ENCODE measurements at places on chromosomes 4 and X. TPM values are rescaled to one million over a fixed set of nuclear protein-coding genes. Genes with fewer than 3 reads are reported as not detected.

The CNKSR2 gene
- total RNA-seq = 1.5 TPM

The PROM1 gene
- 5.3 TPM for total RNA-seq

The FRG2 gene
- not detected for total RNA-seq

The TCEAL4 gene
- 66.2 TPM for total RNA-seq

The HTRA3 gene
- 8.6 TPM for total RNA-seq

The LDB2 gene
- 17.7 TPM for total RNA-seq

GRCh38 chr4:101414496-101414895, 67.2 kb upstream of the PPP3CA start:
- DNase-seq = no peak

GRCh38 chr4:32824336-32824735, 2104.2 kb downstream of the PCDH7 start:
- DNase-seq = no peak

- no peak for DNase-seq
Measured at GRCh38 chr4:145740806-145741205, 60.9 kb downstream of the C4orf51 start.

GRCh38 chr4:6278801-6279197, 9.1 kb downstream of the WFS1 start:
- DNase-seq = no peak

DNA sequence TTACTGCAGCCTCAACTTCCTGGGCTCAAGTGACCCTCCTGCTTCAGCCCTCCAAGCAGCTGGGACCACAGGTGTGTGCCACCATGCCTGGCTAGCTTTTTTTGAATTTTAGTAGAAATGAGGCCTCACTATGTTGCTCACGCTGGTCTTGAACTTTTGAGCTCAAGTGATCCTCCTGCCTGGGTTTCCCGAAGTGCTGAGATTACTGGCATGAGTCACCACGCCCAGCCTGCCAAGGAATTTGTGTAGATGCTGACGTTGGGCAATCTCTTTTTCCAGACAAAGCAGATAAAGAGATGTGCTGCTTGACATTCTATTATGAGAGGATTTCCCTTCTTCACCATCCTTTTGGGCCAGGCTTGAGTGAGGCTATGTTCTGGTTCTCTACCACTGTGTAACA, 254.5 kb upstream of the RPS6KA3 start:
- DNase-seq = no peak

- DNase-seq = no peak
Measured at GRCh38 chr4:92339676-92340075, 35.9 kb downstream of the GRID2 start.

DNA sequence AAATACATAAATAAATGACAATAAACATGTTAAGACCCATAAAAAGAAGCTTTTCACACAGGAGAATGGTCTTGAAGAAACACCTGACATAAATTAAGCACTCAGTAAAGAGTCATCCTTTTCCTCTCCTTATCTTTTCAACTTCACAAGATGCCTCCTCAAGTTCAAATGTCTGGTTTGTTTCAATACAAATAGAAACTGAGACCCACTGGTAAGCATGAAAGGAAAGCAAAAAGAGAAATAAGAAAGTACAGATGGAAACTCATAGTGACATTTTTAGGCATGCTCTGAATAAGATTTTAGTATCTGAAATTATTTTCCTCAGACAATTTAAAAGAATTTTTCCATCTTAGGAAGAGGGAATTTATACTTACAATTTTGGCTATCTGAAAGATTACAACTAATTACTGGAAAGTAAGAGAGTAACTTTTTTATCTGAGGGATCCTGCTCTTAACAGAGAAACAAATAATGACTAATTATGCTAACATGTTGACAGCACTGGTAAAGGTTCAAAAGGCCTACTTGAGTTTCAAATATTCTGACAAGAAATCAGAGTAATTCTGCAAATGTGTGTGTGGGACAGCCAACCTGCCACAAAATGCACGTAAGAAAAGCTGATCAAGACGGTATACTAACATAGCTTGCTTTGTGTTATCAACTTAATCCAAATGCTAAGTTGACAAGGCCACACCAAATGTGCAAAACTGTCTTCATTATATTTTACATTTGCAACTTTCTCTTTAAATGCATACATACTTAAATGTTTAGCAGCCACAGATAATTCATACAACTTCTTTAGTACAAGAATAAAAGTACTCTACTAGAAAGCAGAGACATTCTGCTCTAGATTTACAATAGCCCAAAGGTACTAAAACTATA, 113.0 kb downstream of the IQCM start:
- no peak for DNase-seq

DNA sequence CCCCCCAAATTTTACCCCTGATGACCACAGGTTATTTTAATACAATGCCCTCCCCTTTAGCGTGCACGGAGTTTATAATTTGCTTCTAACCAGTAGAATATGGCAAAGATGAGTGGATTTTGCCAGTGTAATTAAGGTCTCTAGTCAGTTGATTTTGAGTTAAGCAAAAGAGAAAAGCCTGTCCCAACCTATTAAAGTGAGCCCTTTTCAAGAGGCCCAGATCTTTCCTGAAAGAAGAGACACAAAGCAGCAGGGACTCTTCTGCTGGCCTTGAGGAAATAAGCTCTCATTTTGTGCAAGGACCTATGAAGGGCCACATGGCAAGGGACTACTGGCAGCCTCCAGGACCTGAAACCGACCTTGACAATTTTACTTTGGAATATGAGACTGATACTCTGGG, 61.9 kb upstream of the GABRG1 start:
- no peak for DNase-seq

DNA sequence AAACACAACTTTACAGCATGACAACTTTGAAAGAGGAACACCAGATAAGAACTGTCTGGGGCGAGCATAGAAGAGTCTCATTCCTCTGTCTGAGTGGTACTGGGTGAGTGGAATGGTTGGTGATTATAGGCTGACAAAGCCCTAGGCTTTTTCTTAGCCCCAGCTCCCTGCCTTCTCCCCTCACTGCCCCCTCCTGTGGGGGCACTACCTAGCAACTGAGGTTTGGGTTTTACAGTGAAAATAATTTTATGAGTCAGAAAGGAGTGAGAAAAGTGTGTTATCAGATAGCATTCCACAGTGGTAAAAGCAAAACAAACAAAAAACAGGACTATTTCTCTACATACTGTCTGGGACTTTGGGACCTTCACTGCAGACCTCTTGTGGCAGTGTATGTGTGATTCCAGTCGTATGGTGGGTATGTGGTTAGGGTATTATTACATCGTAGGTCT, 10.5 kb upstream of the TMEM165 start:
- DNase-seq = no peak

DNA sequence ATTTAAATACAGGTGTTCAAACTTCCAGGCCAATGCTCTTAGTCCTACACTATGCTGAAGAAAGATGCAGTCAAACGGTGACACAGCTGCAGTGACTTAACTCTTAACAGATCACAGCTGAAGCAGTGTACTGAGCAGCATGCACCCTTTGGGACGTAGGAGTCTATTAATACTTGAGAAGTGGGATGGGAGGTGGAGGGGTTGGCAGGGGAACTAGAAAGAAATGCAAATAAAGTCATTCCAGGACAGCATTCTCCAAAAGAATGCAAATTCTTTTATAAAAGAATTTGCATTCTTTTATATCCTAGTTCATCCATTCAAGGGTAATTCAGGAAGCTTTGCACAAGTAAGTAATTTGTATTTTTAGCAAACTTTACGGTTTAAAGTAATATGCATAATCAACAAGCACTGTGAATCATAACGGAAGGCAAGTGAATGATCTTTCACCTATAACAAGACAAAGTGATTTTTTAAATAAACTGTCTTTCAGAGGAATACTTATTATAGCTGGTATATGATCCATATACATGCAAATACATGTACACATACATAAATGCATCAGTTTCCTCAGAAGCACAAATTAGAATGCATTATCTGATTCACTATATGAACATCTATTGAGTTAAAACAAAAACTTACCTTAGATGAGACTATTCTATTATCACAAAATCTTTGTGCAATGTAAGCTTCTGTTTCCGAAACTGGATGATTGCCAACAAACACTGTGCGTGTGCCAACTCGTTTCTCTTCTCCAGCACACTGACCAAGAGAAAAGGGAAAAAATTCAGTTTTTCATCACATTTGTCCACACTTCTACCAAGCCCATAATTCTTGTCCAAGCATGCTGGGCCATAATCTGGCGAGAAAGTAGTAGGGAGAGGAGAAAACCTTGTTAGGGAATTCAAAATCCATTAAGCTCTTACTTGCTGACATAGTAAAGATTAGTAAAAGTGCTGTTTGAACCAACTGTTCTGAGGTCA, 106.5 kb downstream of the ATP11C start:
- DNase-seq = no peak

GRCh38 chrX:427812-428725, 41.4 kb upstream of the PPP2R3B start:
- no peak for DNase-seq

DNA sequence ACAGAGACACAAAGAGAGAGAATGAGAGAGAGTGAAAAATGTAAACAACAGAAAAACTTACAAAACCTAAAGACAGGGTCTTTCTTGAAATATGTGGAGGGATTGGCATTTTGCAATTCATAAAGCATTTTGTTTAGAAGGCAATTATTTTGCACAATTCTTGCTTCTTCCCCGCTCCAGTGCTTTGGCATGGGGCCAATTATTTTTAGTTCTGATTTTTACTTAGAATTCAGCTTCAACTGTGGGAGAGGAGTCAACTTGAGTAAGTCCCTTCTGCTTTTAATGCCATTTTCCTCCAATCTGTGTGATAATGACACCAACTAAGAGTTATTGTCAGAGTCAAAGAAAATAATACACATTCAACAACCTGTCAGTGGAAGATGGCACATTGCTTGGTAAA, 1051.9 kb downstream of the NLGN4X start:
- no peak for DNase-seq

DNA sequence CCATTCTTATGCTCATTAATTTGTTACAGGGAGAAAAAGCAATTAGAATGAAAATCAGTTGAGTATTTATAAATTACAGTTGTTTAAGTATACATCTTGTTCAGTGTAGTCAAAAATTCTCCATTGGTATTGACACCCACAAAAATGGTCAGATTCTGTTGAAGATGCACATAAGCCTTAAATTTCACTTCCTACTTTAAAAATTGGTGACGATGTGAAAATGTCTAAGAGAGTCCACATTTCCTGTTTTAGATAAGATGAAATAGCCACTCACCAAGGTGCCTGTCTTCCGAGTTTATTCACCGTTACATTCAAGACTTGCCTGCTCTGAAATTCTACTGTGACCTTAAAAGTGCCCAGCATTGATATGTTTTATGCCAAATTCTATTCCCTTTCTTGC, 93.6 kb downstream of the GPR143 start:
- no peak for DNase-seq

GRCh38 chrX:11580789-11581188, 84.9 kb downstream of the ARHGAP6 start:
- DNase-seq = no peak

DNA sequence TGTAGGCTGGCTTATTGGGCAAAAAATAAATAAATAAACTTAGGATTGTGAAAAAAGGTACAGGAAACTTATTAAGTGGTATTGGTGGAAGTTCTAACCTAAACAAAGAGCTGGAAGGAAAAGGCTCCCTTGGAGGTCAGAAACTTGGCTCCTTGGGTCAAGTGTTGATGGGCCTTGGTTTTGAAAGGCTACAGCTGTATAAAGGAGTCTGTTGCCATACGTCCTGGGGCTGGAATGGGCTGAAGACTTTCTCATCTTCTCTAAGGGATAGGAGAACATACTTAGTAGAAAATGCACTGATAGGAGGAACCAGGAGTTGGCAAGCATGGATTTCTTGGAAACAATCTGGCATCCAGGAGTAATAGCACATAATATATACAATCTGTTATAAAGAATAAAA, 56.6 kb downstream of the PDLIM5 start:
- no peak for DNase-seq

- DNase-seq = no peak
Measured at GRCh38 chr4:76200771-76201231, 12.8 kb downstream of the SCARB2 start.

GRCh38 chrX:46758163-46758955, 559 bp downstream of the SLC9A7 start:
- DNase-seq = no peak

- no peak for DNase-seq
Measured at GRCh38 chrX:152639426-152639825, 1.7 kb downstream of the GABRQ start.
